Left lung (tissue), 14 donors: ENCODE measurements at places on chromosomes 2 and 18. TPM values are rescaled to one million over a fixed set of nuclear protein-coding genes. Genes with fewer than 3 reads are reported as not detected.

DNA sequence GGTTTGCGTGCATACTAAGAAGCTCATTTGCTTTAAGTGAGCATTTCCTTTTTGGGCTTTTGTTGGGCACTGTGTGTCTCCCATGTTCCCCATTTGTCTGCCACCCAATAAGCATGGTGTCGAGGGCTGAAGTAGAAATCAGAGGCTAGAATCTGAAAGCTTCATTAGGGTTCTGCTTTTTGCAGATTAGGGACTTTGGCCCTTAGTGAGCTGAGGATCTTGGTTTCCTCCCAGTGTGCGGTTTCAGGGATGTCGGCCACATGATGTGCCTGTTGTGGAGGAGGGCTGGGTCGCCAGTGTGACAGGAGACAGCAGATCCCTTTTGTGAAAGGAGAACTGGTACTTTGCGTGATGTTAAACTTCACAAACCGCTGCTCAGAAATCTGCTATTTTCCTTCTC, 41.1 kb downstream of the PLEKHB2 start:
- H3K27ac ChIP-seq = no peak overlapping the region
- peaks cover 99% of the 10 kb centered on the region for H3K36me3 ChIP-seq
- no peaks in the 10 kb centered on the region for H3K4me1 ChIP-seq

DNA sequence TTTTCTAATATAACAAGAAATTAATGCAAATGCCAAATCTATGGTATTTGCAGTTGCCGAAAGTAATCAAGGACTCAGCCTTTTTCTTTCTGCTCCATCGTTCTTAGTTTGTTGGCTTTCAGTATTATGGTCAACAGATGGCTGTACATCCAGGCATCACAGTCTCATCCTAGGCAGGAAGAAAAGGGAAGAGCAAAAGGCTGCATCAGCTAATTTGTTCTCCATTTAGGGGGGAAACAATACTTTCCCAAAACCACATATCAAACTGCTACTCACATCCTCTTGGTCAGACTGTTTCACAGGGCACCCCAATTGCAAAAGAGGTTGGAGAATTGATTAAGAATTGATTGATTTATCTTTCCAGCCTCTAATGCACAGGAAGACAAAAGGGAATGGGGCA, 89.3 kb downstream of the MDH1 start:
- H3K4me3 ChIP-seq = no peak overlapping the region
- no peaks in the 10 kb centered on the region for H3K27me3 ChIP-seq
- no peak for DNase-seq
- H3K36me3 ChIP-seq = no peaks in the 10 kb centered on the region
- H3K27ac ChIP-seq = no peak overlapping the region

DNA sequence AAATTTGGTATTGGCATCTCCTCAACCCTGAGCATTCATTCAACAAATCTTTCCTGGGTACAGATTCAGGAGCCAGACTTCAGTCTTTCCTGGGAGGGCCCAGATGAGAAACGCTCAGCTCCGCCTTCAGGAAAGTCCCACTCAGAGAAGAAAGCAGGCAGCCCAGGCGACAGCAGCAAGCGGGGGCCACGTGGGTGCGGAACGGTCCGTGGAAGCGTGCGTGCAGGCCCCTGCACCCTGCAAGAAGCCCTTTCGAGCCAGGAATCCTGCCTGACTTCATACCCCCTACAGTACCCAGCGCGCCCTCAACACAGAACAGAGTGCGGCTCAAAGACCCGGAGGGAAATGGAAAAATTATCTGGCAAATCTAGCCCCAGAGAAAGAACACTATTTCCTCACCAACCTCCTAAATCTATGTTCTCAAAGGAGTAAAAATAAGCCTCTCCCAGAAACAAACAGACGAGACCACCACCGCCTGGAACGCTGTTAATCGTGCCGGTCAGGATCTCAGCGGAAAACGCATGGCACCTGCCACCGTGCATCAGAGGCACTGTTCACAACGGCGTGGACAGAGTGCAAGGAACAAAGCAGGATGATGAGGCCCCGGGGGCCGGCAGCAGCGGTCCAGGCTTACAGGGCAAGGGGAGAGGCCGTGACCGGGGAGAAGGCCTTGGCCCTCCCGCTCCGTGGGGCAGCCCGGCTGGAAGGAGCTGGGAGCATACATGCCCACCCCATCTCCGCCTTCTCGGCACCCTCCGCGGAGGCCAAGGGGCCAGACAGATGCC, 318.3 kb downstream of the EIPR1 start:
- no peak overlapping the region for H3K4me3 ChIP-seq
- no peaks in the 10 kb centered on the region for H3K36me3 ChIP-seq
- H3K4me1 ChIP-seq = no peaks in the 10 kb centered on the region
- H3K27ac ChIP-seq = no peak overlapping the region
- no peaks in the 10 kb centered on the region for H3K27me3 ChIP-seq

IHH gene
- 1.0 TPM for total RNA-seq

GRCh38 chr2:23564615-23564960, 179.6 kb downstream of the KLHL29 start:
- H3K4me1 ChIP-seq = no peaks in the 10 kb centered on the region
- H3K4me3 ChIP-seq = no peak overlapping the region
- H3K36me3 ChIP-seq = no peaks in the 10 kb centered on the region
- H3K27ac ChIP-seq = no peak overlapping the region
- DNase-seq = no peak

ECEL1 gene
- total RNA-seq = 0.10 TPM

DNA sequence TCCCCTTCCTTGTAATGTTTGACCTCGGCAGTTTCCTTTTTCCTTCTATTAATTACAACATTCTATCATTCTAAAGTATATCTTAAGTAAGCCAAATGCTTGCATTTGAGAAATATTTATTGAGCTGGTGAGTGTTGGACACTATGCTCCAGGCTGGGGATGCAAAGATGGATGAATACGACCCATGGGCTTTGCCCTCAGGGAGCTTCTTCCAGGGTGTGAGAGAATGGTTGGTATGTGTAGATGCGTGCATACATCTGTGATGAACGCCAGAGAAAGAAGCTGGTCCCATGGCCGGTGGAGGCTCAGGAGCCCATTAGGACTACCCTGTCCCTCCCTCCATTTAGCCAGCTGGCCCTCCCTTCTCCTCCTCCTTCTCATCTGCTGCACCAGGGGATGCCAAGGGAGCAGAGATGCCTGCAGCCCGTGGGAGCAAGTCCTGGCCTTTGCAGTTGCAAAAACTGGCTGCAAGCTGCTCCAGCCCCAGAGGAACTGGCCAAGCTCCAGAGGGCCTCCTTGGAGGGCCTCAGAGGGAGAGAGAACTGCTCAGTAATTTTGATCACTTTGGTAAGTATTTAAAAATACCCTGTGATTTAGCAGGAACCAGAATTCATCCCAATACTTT, 65.7 kb upstream of the FOSL2 start:
- no peak overlapping the region for H3K4me3 ChIP-seq
- no peaks in the 10 kb centered on the region for H3K27me3 ChIP-seq
- no peaks in the 10 kb centered on the region for H3K36me3 ChIP-seq
- H3K4me1 ChIP-seq = peaks cover 10% of the 10 kb centered on the region
- no peak overlapping the region for H3K27ac ChIP-seq
- DNase-seq = peak; percentile 64

GREB1 gene
- total RNA-seq = 3.1 TPM

IER3IP1 gene
- total RNA-seq = 17.4 TPM

DNA sequence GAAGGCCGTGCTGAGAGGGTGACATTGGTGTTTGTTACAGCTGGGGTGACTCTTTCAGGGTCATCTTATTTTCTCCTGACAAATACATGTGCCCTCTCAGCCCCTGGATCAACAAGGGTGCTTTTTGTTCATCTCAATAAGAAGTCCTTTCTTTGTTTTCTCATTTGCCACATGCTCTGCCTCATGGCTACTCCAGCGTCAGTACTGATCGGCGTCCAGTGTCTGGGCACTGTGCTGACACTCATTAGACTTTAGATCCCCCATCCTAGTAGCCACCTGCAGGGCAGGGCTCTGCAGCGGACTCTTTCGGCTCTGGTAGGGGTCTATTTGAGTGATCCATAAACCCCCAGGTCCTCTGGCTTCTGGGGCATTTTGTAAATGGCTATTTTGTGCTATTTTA, 38.4 kb downstream of the NPPC start:
- no peaks in the 10 kb centered on the region for H3K36me3 ChIP-seq
- peaks cover 32% of the 10 kb centered on the region for H3K27me3 ChIP-seq
- no peak overlapping the region for H3K4me3 ChIP-seq
- no peak for DNase-seq

- no peaks in the 10 kb centered on the region for H3K4me1 ChIP-seq
- H3K27me3 ChIP-seq = no peaks in the 10 kb centered on the region
- DNase-seq = no peak
- H3K27ac ChIP-seq = no peak overlapping the region
Observed at GRCh38 chr2:74671479-74671878, 17.4 kb downstream of the SEMA4F start.

ZNF2 gene
- total RNA-seq = 4.1 TPM

SP140 gene
- total RNA-seq = 4.8 TPM

KRTCAP3 gene
- 34.0 TPM for total RNA-seq

IL1RN gene
- total RNA-seq = 67.1 TPM

IL37 gene
- total RNA-seq = not detected

- H3K4me3 ChIP-seq = no peak overlapping the region
- no peak overlapping the region for H3K27ac ChIP-seq
- no peaks in the 10 kb centered on the region for H3K36me3 ChIP-seq
- no peaks in the 10 kb centered on the region for H3K27me3 ChIP-seq
- no peak for DNase-seq
Observed at GRCh38 chr2:54750040-54750439, 26.6 kb downstream of the EML6 start.

DNA sequence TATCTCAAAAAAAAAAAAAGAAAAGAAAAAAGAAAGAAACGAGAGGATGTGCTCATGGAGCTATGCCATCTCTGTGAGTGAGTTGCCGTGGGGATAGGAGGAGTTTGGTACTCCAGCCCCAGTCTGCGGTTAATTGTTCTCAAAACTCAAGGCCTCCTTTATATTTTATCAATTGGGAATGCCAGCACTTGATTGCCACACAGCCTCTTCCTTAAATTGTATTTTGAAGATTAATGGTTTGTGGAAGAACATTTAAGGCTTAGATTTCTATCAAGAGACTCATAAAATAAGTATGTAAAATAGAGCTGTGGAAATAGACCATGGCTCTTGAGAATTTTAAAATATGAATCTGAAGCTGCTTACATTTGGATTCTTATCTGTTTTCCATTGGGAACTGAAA, 29.8 kb downstream of the KCNE4 start:
- DNase-seq = no peak
- no peak overlapping the region for H3K27ac ChIP-seq
- no peaks in the 10 kb centered on the region for H3K27me3 ChIP-seq
- H3K36me3 ChIP-seq = no peaks in the 10 kb centered on the region
- H3K4me3 ChIP-seq = no peak overlapping the region

RNU2-63P gene
- total RNA-seq = not detected

DNA sequence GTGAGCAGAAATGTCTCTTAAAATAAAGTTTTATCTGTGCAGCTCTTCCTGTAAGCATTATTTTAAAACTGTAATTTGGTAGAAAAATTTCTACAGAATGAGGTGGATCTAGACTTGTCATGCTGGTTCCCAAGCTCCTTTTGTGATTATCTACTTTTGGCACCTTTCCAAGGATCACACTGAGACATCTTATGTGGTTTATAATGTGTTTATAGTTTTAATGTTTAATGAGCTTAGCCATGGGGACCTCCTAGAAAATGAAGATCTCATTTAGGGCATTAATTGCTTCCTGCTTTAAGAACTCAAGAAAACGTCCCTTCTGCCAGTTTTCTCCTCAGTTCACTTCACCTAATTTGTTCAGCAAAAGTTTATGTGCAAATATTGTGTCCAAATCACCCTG, 468.4 kb downstream of the SUCLG1 start:
- H3K36me3 ChIP-seq = no peaks in the 10 kb centered on the region
- no peaks in the 10 kb centered on the region for H3K4me1 ChIP-seq
- no peak for DNase-seq
- H3K4me3 ChIP-seq = no peak overlapping the region

DNA sequence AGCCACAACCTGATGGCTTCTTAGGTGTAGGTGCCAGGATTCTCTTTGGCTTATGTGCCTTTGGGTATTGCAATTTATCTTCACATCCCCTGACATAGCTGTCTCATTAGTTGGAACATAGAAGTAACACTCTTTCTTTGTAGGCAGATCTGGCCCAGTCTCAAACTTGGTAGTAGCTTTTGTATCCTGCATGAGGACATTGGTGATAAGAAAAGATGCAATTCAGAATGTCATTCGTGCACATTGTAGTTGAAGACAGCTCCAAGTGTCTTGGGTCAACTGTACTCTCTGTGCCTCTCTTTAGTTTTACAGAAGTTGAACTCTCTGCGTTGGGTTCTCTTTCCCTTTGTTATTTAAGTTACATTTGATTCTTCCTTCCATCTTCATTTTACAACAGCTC, 69.6 kb upstream of the BCL11A start:
- no peaks in the 10 kb centered on the region for H3K36me3 ChIP-seq
- DNase-seq = no peak
- no peak overlapping the region for H3K27ac ChIP-seq
